ENCODE measurements at places on chromosomes 3 and 15.

- no peak for DNase-seq
Measured at GRCh38 chr15:80693682-80694610, 1.2 kb upstream of the ABHD17C start.

GRCh38 chr15:32933236-32933635, 215.4 kb downstream of the GREM1 start:
- no peak for DNase-seq

DNA sequence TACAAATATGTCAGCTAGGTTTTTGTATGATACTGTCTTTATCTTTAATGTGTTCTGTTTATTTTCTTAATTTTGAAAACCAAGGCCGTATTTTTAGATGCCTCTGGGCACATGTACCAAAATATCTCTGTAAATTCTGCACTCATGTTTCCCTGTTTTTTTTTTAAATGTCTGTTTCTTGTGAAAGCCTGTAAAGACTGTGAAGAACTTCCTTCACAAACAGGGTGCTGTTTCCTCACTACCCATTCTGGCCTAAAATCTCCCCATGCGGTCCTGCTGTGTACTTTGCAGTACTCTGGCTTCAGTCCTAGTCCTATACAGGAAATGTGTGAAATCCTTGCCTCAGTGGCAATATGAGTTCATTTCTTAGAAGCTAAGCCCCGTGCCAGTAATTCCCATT, 133.4 kb upstream of the ZBTB20 start:
- no peak for DNase-seq

GRCh38 chr15:38708672-38709180, 144.1 kb upstream of the RASGRP1 start:
- DNase-seq, result no peak

DNA sequence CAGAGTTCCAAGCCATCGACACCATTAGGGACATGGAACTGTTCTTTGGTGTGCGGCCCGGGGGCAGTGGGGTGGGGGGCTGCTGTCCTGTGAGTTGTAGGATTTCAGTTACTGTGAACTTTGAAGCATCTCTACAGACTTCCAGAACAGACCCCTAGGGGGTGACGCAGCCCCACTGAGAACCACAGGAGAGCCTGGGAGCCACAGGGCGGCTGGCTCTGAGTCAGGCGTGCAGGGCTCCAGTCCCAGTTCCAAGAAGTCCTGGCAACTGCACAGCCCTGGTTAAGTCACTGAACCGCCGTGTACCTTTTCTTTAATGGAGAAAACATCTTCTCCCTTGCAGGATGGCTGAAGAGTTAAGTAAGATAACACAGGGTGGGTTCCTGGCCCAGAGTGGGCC, 23.5 kb upstream of the LRTM1 start:
- no peak for DNase-seq

GRCh38 chr15:34461730-34462129, 24.1 kb upstream of the GOLGA8A start:
- DNase-seq, result no peak

GRCh38 chr3:160134454-160134853, 90.8 kb upstream of the C3orf80 start:
- no peak for DNase-seq

DNA sequence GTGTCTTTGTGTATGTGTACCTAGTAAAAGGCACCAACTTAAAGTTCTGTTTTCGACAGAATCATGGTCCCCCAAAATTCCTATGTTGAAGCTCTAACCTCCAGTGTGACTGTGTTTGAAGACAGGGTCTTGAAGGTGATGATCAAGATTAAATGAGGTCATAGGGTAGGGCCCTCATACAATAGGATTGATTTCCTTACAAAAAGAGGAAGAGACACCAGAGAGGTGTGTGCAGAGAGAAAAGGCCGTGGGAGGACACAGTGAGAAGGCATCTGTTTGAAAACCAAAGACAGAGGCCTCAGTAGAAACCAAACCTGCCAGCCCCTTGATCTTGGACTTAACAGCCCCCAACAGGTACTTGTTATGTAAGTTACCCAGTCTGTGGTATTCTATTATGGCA, 52.0 kb upstream of the CORO2B start:
- DNase-seq, result no peak

GRCh38 chr3:3307491-3307890, 128.0 kb upstream of the CRBN start:
- no peak for DNase-seq

DNA sequence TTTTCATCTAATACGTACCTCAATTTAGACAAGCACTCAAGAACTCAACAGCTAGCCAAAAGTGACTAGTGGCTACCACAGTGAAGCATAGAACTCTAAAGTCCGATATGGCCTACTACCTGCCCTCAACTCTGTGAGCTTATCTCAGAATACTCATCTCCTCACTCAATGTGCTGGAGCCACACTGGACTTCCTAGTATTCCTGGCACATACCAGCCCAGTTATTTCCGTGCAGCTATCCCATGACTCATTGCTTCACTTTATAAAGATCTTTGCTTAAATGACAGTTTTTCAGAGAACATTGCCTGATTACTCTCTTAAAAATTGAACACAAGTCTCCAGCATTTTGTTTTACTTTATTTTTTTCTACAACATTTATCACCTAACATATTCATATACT, 524.7 kb downstream of the PYDC2 start:
- DNase-seq, result no peak

GRCh38 chr15:85414991-85415390, 34.6 kb downstream of the AKAP13 start:
- no peak for DNase-seq

- DNase-seq, result no peak
Measured at GRCh38 chr3:143831208-143831607, 17.1 kb downstream of the SLC9A9 start.

DNA sequence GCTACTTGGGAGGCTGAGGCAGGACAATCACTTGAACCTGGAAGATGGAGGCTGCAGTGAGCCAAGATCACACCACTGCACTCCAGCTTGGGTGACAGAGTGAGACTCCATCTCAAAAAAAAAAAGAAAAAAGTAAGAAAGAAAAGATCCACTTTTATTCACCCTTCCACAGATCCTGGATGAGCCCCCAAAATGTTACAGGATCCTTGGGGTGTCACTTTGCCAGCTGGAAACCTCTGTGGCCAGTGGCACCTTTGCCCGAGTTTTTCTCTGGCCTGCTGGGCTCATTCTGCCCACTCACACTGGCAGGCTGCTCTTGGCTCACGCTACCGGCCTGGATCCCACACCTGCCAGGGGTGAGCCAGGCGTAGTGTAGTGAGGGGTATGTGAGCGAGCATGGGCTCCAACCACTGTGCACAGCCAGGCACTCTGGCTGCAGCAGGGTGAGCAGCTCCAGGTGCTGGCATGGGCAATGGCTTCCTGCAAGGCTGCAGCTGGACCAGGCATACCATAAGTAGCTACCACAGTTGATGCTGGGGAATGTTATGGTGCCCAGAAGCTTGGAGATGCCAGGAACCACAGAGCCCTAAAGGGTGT, 57.8 kb upstream of the C15orf39 start:
- no peak for DNase-seq

DNA sequence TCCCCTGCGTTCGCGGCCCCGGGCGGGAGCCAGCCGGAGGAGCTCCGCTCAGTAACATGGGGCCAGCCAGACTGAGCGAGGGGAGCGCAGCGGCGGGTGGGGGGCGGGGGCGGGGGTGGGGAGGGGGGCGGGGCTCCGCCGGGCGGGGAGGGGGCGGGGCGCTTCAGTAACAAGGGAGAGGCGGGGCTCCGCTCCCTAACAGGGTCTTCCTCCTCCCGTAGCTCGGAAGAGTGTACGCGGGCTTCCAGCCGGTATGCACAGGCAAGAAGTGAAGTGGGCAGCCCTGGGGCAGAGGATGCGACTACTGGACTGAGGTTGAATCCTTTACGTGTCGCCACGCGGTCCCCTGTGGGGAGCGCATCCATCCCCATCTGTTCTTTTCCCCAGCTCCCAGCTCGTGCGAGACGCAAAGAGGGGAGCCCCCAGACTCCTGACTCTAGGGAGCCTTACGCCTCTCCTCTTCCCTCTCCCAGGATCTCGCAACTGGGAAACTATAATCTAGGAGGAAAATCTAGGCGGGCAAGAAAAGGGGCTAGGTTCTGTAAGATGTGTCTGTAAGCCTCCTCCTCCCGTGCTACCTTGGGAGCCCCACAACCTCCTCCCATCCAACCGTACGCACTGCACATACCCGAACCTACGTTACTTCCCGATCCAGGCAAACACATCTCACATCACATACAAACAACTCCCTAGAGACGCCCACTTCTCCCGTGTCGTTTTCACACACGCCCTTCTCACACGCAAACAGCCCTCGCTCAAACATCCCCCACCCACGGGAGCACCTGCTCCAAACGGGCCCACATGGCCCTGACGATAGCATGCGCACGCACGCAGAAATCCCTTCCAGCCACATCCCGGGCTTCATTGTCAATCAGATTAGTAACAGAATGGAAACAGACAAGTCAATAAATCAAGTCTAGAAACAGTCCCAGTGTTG, at the start of gene SHF:
Gene SHF, minus strand, starts transcription at position 73 of the 937 bp plus-strand sequence. Its CDS starts 15 bp downstream, at position 58.
- no peak for DNase-seq

DNA sequence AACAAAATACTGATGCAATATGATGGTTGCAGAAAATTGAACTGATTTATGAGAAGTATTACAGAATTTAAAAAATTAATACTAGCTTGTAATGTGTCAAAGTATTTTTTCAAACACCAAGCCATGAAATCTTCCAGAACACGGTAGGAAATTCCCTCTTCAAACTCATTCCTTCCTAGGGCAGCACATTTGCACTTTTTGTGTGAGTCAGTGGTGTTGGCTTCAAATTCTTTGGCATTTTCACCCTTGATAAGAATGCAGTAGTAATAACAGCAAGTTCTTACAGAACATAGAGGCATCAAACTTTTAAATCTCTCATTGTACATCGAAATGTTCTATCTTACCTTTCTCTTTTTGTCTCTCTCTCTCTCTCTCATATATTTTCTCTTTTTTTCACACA, 191.8 kb downstream of the CGGBP1 start:
- no peak for DNase-seq

- DNase-seq, result no peak
Measured at GRCh38 chr15:66704019-66704802, 2.2 kb downstream of the SMAD6 start.

DNA sequence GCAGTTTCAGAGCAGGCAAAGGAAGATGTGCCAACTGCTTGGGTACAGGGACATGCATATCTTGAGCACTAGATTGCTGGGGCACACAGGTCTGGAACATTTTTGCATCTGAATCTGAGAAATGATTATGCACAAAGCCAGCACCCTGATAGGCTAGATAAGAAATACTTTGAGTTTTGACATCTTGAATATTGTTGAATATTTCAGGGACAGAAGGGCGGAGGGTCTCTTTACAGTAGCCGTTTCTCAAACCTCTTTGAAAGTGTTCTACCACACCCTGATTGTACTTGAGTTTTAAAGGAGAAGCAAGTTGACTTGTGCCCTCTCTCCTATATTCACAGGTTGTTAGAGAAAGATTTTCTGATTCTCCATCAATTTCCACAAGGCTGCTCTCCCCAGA, 188.1 kb upstream of the STRIT1 start:
- no peak for DNase-seq

DNA sequence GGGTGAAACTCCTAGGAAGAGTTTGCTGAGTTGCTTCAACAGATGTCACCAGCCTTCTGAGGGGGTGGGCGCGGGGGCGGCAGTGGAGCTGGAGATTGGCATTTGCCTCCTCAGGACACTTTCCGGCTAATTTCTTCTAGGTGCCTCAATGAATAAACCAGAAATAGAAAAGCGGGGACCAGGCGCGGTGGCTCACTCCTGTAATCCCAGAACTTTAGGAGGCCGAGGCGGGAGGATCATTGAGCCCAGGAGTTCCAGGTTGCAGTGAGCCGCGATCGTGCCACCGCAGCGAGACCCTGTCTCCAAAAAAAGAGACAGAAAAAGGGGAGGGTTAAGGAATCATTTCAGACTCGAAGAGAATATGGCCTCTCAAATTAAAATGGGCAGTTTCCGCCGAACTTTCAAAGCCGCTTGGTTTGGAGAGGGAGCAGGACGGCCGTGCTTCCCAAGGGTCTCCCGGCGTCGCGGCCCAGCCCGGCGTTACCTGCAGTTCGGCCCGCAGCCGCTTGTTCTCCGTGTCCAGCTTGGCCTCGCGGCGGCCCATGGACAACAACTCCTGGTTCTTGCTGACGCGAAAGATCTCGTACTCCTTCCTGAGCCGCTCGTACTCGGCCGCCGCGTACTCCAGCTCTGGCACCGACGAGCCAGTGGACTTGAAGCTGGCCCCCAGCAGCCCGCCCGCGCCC, 587 bp downstream of the NPHP3 start:
- no peak for DNase-seq

GRCh38 chr3:10550705-10551104, 45.3 kb upstream of the ATP2B2 start:
- DNase-seq, result no peak

GRCh38 chr3:12751571-12751970, 7.5 kb downstream of the TMEM40 start:
- DNase-seq, result no peak

DNA sequence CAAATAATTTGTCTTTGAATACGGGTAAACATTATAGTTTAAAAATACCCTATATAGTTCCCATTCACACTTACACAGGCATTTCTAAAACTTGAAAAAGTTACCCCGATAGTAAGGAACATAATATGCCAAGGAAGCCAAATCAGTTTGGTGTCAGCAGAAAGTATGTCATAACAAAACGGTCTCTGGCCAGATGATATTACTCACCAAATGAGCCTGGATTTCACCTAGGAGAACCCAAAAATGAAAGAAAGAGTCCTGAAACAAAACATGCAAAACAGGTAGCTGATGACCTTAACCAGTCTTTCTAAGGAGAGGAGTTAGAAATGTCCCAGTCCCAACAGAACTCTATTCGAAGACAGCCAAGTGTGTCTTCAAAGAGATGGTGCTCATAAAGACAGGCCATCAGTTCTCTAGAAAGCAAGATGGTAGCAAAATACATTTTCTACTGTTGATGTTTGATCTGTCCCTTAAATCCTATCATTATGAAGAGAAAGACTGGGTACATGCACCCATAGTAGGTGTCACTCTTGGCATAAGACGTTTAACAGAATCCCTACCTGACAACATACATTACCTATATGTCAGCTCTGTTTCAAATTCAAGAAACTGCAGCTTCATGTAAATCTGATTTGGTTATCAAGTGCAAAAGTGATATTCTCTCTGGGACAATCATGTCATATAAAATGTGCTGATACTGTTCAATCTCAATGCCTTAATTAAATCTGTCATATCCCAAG, 942.5 kb downstream of the ROBO1 start:
- DNase-seq, result no peak

DNA sequence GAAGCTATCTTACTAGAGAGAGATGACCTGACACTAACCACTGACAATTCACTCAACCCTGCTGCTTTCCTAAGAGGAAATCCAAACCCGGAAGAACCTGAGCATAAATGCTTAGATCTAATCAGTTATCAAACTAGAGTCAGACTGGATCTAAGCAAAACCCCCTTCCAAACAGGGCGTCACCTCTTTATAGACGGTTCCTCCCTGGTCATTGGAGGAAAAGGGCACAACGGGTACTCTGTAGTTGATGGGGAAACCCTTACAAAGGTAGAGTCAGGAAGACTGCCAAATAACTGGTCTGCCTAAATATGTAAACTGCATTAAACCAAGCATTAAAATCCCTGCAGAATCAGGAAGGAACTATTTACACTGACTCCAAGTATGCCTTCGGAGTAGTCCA, 41.3 kb upstream of the FSTL1 start:
- DNase-seq, result no peak

GRCh38 chr15:99167201-99167600, 62.3 kb downstream of the SYNM start:
- DNase-seq, result no peak

Measured in NCI-H1048 (cell line).